ENCODE measurements at places on chromosomes 7 and 10.

DNA sequence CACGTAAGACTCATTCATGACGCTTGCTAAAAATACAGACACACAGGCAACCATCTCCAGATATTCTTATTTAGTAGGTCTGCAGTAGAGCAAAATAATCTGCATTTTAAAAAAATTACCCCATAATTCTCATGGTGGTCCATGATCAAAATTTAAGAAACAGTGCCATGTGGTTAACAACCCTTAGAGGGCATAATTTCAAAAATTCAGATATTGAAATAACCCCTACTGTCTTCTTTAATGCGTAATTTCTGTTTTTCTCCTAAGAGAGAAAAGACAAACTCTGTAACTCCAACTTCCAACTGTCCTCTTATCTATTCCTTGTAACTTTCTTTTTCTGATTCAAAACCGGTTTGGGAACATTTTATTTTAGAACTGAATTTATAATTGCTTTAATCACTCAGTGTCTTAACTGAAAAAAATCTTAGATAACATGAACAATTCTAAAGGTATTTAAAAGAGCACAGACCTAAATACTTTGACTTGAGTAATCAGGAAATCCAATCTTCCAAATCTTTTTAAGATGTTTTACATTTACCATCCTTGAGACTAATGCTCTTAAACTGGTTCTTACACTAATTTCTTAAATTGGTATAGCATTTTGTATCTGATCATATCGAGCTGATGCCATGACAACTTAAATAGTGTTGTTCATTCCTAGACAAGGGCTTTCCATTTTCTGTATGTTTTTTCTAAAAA, 148.0 kb downstream of the GALNT11 start:
- DNase-seq = no peak

DNA sequence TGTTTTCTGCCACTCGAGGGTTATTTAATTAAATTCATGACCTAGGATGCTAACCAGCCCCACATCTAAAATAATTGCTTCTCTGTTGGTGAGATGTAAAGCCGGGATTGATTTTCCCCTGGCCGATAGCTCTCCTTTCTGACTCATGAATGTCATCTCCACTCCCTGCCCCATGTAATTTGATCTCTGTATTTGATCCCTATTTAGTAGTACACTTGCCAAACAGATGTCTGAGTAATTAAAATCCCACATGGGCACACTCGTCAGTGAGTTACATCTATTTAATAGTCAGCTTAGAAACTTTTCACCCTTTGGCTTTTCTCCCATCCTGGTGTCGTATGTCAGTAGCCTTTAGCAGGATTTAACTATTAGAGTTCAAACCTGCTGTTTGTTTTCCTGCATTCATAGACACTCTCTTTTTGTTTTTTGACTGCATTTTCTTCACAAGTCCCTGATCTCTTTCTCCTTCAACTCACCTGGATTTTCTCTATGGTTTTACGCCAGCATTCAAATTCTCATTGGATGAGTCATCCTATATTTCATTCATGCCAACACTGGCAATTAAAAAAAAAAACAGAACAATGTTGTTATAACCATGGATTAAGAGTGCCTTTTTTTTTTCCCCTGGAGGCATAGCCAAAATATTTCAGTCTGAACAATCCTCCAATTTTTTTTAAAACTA, 82.7 kb downstream of the SPAG6 start:
- no peak for DNase-seq

- no peak for DNase-seq
These were observed 7.5 kb downstream of the MTG1 start for GRCh38 chr10:133401500-133401899.

- no peak for DNase-seq
These were observed 33.6 kb downstream of the KIAA1217 start for GRCh38 chr10:24242562-24242961.

Measured in activated T-helper 1 cell treated with anti-CD3 and anti-CD28 coated beads, Interleukin-2, amount 50 U/mL, for 16 hours (primary cell).